Neuronal stem cell (in vitro differentiated cells): ENCODE measurements at places on chromosomes 5 and 9.
A peak's percentile ranks its signal among the peaks of the same experiment; 100 is the strongest.

DNA sequence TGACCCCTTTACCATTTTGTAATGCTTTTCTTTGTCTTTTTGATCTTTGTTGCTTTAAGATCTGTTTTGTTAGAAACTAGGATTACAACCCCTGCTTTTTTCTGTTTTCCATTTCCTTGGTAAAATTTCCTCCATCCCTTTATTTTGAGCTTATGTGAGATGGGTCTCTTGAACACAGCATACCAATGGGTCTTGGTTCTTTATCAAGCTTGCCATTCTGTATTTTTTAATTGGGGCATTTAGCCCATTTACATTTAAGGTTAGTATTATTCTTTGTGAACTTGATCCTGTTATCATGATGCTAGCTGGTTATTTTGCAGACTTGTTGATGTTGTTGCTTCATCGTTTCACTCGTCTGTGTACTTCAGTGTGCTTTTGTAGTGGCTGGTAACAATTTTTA, 337.3 kb downstream of the SPATA31D1 start:
- DNase-seq: no peak

DNA sequence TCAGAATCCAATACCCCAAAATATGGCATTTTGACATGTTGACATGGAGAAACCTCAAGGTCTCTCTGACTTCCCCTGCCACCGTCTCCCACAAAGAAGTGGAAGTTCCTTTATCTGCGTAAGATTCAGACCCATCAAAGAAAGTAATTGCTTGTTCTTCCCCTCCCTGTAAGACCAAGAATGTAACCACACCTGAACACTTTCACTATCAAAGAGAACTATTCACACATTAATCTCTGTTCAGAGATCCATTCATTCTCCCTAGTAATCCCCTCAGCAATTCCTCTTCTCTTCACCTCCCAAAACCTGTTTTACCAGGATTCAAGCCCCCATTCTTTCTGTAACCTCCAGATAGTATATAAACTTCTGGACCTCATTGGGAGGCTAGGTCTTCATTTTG, 4.1 kb upstream of the SLC1A1 start:
- no peak for DNase-seq

- DNase-seq: no peak
Observed at GRCh38 chr5:146732962-146733361, 145.6 kb downstream of the PPP2R2B start.

DNA sequence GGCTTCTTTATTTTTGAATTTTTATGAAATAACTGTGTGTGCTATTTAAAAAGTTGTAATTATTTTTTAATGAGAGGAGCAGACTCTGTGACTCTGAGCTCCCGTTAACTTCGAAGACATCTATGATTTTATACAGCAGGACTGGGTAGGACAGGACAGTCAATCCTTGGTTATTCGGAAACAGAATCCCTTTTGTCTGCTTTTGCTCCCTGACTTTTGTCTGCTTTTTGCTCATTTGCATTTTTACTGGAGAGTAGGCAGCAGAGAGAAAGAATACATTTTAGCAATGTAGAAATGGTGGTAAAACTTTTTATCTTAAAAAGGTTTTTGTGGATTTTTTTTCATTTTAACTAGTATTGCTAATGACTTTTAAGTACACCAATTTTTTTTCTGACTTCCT, 303.6 kb downstream of the ARHGAP26 start:
- DNase-seq: no peak

GRCh38 chr9:105425816-105426433, 21.9 kb upstream of the FSD1L start:
- no peak for DNase-seq

GRCh38 chr5:78746021-78746770, 97.6 kb upstream of the LHFPL2 start:
- DNase-seq: no peak

DNA sequence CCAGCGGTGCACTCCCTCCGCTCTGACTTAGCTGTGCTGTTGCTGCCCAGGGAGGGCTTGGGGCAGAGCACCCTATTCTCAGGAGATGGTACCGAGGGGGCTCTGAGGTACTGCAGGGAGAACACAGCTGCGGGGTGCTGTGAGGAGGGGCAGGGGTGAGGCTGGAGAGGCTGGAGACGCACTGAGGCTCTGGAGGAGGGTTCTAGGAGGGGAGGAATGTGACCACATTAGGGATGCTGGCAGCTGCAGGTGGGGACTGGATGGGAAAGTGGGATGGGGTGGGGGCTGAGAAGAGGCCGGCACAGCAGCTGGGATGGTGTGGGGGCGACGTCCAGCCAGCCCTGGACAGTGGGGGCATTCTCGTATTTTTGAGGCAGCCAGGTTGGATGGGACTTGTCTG, 20.9 kb downstream of the NCS1 start:
- no peak for DNase-seq

GRCh38 chr5:169637549-169638121, 560 bp downstream of the DOCK2 start:
- DNase-seq: no peak

DNA sequence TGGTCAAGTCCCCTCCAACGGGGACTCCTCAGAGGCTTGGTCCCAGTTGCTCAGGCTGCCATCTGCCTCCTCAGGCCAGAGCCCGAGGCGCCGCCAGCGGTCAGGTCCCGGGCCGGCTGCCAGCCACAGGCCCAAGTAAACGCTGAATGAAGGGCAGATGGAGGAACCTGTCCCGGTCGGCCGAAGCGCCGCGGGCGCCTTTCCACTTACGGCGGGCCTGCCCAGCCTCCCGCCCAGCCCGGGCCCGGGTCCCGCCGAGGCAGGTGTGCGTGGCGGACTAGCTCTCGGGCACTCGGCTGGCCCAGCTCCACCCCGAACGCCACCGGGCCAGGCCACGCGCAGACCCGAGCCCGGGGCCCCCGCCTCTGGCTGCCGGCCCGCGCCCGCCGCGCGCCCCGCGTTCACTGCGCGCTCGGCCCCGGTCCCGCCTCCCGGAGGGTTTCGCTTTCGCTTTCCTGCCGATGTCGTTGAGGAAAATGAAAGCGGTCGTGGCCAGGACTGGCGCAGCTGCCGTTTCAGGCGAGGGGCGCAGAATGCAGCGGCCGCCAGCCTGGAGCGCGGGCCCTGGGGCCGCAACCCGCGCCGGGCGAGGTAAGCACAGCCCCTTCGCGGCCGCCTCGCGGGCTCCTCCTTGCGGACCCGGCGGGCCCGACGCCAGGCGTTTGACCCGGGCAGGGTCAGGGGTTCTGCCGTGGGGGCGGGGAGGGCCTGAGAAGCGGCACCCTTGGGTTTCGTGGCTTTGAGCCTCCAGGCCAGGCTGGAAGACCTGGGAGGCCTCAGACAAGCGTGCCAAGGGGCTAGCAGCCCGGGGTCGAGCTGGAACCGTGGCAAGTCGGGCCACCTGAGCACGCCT, 41.2 kb downstream of the SLC22A5 start:
- DNase-seq: peak; percentile 70

- no peak for DNase-seq
Observed at GRCh38 chr5:60437308-60437707, 262.7 kb downstream of the DEPDC1B start.
